IMR-90 (cell line): ENCODE measurements at places on chromosomes 5 and 9. TPM values are rescaled to one million over a fixed set of nuclear protein-coding genes. Genes with fewer than 3 reads are reported as not detected.
A peak's percentile ranks its signal among the peaks of the same experiment; 100 is the strongest.

DNA sequence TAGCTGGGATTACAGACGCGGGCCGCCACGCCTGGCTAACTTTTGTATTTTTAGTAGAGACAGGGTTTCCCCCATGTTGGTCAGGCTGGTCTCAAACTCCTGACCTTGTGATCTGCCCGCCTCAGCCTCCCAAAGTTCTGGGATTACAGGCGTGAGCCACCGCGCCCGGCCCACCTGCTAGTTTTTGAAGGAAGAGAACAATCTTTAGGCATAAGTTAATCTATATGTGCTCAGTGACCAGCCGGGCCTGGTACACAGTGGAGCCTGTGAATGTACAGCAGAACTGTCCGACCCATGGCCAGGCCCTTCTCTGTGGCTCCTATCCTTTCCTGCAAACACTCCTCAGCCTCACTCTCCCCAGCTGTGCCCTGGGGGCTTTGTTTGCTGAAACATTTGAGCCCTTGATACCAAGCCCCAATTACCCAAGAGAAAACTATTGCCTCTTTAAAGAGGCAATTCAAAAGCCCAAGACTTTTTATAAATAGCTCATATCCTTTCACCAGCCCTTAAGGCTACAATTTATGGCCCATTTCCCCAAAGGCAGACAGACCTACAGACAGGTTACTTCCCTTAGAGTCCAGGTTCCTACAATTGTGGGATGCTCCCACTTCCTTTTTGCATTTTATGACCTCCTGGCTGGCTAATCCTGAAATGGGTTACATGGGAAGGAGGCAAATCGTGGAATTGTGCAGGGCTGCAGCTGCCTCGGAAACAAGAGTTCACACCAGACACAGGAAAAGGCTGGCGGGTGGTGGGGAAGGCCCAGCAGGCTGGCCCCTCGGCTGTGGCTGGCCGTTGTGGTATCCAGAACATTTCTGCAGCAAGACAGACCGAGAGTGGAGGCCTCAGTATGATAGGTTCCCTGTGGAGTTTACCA lies 37.5 kb downstream of the SPRY4 start:
- DNase-seq = no peak

GRCh38 chr9:36218011-36218410 lies 27.3 kb downstream of the CLTA start:
- no peak for DNase-seq

DNA sequence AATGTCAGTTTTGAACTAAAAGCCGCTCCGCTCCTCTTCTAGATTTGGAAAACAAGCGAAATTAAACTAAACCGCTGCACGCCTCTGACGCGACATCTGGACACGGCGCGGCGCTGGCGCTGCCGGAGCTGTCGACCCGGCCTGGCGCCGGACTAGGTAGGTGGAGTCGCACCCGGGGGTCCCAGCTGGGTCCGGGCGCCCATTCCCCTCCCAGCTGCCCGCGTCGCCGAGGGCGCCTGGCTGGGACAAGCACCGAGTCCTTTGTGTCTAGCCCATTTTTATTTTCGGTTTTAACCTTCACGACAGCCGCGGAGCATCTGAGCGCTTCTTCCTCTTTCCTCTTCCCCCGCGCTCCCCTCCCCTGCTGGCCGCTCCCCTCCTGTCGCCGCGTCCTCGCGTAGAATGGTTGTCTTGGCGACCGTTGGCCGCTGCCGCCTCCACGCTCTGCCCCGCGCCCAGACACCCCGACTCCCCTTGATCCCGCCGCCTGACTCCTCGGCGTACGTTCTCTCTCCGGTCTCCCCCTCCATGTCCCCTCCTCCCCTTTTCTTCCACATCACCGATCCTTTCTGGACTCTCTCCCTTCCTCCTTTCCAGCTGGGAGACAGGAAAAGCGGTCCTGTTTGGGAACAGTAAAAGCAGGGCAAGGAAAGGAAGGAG lies 545 bp downstream of the CDKN2B-AS1 start:
- peak; percentile 69 for DNase-seq

DNA sequence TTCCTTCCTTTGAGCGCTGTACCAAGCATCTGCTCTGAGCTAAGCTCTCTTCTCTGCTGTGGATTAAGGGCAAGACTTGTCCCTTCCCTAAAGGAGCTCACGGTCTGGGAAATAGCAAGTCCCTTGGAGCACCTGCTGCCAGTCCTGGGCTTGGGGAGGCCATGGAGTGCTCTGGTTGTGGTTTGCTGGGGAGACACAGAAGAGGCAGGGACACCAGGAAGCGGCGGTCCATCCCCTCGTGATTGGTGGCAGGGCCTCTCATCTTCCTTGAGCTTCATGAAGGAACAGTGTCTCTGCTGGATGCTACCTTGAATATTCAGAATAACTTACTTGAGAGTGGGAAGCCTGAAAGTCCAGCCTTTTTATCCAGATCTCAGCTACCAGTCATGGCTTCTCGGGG lies 35.3 kb downstream of the COL5A1 start:
- DNase-seq = no peak

- no peak for DNase-seq
Measured at GRCh38 chr9:4755026-4755609, 14.1 kb upstream of the AK3 start.

- no peak for DNase-seq
Measured at GRCh38 chr9:86672301-86672700, 275.0 kb downstream of the GAS1 start.

- peak; percentile 28 for DNase-seq
Measured at GRCh38 chr5:57209316-57210040, 35.6 kb downstream of the GPBP1 start.

The SPINK4 gene
- total RNA-seq = not detected in 2 replicates

The ELAVL2 gene
- total RNA-seq = 0.28 and 0.36 TPM in 2 replicates
